ENCODE measurements at places on chromosomes 11 and 22.

GRCh38 chr11:44180107-44180506 is 84.6 kb downstream of the EXT2 start:
- no peak for DNase-seq

GRCh38 chr11:14454861-14455632 is 44.6 kb downstream of the COPB1 start:
- no peak for DNase-seq

GRCh38 chr11:39144351-39145130 is 2314.9 kb downstream of the LRRC4C start:
- no peak for DNase-seq

DNA sequence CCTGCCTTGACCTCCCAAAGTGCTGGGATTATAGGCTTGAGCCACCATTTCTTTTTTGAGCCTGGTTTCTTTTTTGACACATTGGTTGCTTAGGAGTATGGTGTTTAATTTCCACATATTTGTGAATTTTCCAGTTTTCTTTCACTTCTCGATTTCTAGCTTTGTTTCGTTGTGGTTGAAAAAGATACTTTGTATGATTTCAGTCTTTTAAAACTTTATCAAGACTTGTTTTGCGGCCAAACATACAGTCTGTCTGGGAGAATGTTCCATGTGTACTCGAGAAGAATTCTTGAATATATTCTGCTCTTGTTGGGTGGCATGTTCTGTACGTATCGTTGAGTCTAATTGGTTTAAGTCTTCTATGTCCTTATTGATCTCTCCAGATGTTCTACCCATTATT is 20.8 kb downstream of the SHANK3 start:
- no peak for DNase-seq

- no peak for DNase-seq
These were observed 10.6 kb downstream of the EIF3M start for GRCh38 chr11:32594272-32594671.

GRCh38 chr11:7537265-7537664 is 23.5 kb downstream of the PPFIBP2 start:
- DNase-seq = no peak

DNA sequence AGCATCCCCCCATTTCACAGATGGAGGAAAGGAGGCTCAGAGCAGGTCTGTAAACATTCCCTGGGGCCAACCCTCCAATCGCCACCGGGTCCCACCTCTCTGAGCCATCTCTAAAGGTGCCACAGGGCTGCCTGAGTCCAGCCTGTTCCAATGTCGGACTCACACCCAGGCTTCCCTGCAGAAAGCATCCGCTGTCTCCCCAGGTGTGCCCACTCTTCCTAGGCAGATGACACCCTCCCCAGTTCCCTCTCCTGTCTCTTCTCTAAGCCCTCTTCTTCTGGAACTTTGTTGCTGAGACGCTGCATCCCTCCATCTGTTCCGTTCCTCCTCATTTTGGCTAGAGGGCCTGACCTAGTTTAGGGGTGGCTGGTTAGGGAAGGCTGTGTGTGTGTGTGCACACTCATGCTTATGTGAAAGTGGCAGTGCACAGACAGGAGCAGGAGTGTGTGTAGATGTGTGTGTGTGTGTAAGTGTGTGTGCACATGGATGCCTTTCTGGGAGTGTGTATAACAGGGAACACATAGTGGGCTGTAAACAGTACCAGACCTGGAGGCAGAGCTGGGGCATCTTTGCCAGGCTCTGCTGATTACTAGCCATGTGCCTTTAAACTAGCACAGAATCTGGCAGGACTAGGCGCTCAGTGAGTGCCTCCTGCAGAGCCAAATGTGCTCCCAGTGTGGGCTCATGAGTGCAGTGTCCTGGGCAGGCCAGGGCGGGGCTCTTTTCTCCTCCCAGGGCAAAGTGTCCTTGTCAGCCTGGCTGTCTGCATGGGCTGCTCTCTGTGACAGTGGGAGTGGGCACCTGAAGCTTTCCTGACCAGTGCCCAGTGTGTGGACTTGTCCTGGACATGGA is 77.3 kb upstream of the NECTIN1 start:
- no peak for DNase-seq

DNA sequence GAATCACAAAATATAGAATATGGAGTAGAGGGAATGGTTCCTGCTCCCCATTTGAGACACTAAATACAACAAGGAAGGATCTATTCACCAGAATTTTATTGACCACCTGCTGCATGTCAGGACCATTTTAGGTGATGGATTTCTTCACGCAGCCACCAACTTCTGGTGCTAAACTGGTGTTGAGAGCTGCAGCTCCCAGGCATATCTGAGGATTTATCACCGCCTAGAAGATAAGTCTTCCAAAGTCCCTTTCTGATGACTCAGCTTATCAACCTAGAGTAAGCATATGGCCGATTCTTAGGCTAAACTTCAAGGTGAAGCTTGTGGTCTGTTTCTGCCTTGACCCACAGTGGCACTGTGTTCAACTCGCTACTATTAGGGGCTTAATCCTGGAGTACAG is 6.7 kb downstream of the DDI1 start:
- no peak for DNase-seq

- DNase-seq = no peak
These were observed 15.5 kb downstream of the TSKU start for GRCh38 chr11:76798671-76799065.

DNA sequence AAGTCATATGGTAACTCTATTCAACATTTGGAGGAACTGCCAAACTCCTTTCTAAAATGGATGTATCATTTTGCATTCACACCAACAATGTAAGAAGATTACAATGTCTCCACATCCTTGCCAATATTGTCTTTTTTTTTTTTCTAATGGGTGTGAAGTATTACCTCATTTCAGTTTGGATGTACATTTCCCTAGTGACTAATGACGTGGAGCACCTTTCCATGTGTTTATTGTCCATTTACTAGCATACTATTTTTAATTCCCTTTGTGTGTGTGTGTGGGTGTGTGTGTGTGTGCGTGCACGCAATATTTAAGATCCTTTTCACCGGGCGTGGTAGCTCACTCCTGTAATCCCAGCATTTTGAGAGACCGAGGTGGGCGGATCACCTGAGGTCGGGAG is 62.7 kb downstream of the APOL3 start:
- DNase-seq = no peak

DNA sequence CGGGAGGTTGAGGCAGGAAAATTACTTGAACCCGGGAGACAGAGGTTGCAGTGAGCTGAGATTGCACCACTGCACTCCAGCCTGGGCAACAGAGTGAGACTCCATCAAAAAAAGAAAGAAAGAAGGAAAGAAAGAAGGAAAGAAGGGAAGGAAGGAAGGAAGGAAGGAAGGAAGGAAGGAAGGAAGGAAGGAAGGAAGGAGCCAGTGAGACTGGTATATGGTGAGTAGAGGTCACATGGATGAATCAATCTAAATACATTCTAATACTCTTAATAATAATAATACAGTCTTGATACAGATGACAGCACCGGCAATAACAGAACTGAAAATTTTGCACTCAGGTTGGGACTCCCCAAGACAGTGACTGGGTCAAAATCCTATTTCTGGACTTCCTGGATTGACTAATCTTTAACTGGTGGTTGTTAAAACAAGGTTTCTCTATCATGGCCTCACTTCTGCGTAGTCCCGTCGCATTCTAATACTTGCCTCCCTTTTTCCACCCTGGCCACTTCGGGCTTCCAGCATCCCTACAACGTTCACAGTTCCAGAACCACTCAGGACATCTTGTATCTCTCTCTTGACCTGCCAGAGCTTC is 53.5 kb upstream of the EIF3M start:
- no peak for DNase-seq

DNA sequence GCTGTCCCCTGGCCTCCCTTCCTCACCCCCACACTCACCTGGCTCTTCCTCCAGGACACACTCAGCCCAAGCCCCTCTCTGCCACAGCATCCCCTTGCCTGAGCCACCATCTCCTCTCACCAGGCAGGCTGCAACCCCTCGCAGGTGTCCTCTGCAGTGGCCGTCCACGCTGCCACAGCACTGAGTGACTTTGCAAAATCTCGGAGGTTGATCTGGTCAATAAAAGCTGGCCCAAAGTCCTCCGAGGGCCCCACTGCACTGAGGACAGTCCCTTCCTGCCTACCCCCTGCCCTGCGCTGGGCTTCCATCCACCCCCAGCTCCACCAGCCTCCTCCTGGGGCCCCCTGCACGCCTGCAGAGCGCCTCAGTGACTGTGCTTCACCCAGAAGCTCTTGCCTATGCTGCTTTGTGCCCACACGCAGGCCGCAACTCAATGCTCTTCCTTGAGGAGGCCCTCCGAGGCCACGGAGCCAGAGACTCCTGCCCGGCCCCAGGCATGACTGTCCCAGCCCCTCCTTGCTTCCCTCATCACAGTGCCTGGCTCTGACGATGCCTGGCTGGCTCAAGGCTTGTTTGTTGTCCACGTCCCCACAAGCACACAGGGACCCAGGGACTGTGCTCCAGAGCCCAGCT is 30.8 kb upstream of the SLC22A12 start:
- DNase-seq = no peak

- peak; percentile 66 for DNase-seq
These were observed at the start of gene STK33 for GRCh38 chr11:8593935-8594909. TSS of gene STK33 (minus strand) at chr11:8594228. CDS start at chr11:8474905, 119,323 bp downstream.

GRCh38 chr11:124482362-124483147 is 37.1 kb upstream of the OR8B8 start:
- DNase-seq = no peak

DNA sequence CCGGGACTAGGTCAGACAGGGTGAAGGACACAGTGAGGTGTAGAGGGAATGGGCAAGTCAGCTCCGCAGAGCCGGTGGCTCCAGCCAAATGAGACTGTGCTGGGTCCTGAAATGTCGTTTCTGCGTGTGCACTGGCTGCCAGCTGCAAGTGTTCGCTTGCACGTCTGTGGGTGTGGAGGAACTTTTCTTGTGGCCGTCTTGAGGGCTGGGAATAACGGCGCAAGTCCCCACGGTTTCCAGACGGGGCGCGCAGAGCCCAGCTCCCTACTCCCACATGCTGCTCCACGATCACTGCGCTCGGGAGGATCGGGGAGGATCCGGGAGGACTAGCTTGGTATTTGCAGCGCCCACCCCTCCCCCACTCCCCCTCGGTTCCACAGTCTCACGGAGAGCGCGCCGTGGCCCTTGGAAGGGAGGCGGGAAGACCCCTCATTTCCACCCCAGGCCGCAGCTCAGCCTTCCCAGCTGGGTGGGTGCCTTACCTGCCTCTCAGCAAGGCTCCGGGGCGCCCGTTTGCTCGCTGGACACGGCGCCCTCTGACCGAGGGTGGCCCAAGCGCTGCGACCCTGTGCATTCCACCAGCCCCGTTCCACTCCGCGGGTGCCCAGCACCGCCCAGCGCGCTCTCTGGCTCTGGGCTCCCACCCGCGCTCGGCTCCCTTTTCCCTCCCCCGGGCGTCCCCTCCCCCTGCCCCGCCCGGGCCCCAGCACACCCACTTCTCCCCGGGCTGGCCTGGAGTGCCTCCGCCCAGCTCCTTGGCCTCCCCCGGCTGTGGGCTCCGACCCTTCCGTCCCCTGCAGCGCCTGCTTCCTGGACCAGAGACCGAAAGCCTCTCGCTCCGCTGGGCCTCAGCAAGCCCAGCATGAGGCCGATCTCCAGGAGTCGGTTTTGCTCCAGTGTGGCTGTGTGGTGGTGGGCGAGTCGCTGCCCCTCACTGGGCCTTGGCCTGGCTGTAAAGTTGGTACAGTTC is at the start of gene KCNE3:
Gene KCNE3 (minus strand): TSS at position 634 of the 970 bp plus-strand sequence. CDS start 9,986 bp downstream, outside the sequence.
- DNase-seq = no peak

DNA sequence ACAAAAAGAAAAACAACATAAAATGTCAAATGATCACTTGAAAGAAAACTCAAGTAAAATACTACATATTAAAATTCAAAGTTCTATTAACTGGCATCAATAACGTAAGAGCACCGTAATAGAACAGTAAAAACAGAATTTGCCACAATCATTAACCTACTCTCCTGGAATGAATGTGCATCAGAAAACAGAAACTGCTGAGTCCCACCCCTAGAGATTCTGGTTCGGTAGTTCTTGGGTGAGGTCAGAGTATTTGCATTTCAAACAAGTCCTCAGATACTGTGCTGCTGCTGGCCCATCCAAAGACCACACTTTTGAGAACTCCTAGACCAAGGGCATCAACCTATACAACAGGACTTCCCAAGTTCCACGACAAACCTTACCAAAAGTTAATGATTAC is 23.5 kb downstream of the PITPNB start:
- peak; percentile 40 for DNase-seq

DNA sequence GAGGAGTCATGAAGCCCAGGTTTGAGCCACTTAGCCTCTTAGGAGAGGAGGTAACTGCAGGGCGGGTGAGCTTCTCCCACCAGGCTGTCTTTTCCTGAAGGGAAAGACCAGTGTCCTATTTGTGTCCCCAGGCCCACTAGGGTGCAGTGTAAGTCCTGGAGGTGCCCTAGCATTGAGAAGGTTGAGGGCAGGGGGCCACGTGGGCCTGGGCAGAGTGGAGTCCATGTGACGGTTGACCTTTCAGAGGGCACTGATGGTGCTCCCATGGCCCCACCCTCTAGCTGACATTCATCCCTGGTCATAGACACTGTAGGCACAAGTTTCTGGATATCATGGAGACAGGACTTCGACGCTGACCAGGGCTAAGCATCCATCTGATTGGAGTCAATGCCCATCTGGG is 44.1 kb upstream of the TP53I11 start:
- DNase-seq = no peak
